Neural crest cell (in vitro differentiated cells): ENCODE measurements at places on chromosomes 7 and 10.

GRCh38 chr7:155340071-155340531, 42.4 kb downstream of the INSIG1 start:
- no peak for DNase-seq

DNA sequence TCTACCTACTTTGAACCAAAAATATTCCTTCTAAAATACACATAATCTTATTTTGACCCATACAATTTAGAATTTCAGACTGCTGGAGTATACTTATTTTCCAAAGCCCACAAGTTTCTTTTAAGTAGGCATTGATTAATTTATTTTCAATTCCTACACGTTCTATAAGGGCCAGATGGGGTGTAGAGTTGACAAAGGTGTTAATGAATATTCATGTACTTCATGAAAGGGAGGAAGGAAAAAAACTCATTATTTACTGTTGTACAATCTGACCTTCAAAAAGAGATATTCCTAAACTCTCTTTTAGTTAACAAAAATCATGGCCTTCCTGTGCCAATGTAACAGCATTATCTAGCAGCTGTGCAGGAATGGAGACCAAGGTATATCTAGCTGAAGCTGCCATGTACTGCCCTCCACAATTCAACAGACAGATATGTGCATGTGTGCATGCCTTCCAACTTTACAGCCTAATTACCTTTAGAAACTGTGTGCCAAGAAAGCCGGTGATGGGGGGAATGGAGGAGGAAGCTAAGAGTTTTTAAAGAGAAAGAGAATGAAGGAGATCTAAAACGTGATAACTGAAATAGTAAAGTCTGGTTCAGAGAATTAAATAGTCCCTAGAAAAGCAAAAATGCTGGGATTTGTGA, 108.9 kb downstream of the UPF2 start:
- DNase-seq, result no peak

GRCh38 chr7:97471491-97471890, 260.4 kb upstream of the TAC1 start:
- DNase-seq, result no peak

GRCh38 chr10:90481326-90481923, 376.4 kb downstream of the HTR7 start:
- no peak for DNase-seq

DNA sequence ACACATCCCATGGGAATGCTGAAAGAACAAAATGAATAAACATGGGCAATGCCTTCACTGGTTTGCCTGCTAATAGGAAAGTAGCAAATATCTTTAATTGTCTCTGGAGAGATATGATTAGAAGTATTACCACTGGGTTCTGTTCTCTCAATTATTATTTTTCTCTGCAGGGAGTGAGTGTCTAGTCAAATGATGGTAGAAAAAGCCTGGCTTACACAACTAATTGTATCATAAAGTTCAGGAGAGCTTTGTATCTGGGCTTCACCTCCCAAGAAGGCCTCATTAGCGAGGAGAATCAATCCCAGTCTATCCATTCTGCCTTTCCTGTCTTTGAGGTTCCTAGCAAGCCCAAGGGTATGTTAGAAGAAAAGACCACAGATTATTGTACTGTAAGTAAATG, at the start of gene OR2A14:
TSS of gene OR2A14 (plus strand) at position 301 of the 400 bp plus-strand sequence. CDS start 5,937 bp downstream, outside the sequence.
- DNase-seq, result no peak

GRCh38 chr10:26621889-26622711, 75.4 kb upstream of the PDSS1 start:
- DNase-seq, result peak; percentile 6

GRCh38 chr7:6161463-6162330, 110.7 kb downstream of the CYTH3 start:
- no peak for DNase-seq

GRCh38 chr7:32892521-32893206, 1.1 kb upstream of the KBTBD2 start:
- DNase-seq, result peak; percentile 40

- no peak for DNase-seq
Observed at GRCh38 chr7:90345595-90346335, 751 bp upstream of the GTPBP10 start.

DNA sequence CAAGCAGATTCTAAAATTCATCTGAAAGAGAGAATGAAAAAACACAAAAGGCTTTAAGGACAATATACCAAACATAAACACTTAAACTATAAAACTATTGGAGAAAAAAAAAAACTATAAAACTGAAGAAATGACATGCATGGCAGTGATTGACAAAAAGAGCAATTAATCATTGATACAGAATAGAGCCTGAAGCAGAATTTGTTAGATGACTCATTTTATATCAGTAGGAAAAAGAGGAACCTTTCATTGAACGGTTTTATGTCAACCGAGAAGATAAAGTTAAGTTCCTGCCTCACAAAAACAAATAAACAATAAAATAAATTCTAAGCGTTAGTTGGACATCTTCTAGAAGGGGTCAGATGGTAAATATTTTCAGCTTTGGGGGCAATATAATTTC, 23.3 kb downstream of the NPY start:
- no peak for DNase-seq

- DNase-seq, result peak; percentile 12
Observed at GRCh38 chr7:10889266-10889898, 84.3 kb upstream of the PHF14 start.

DNA sequence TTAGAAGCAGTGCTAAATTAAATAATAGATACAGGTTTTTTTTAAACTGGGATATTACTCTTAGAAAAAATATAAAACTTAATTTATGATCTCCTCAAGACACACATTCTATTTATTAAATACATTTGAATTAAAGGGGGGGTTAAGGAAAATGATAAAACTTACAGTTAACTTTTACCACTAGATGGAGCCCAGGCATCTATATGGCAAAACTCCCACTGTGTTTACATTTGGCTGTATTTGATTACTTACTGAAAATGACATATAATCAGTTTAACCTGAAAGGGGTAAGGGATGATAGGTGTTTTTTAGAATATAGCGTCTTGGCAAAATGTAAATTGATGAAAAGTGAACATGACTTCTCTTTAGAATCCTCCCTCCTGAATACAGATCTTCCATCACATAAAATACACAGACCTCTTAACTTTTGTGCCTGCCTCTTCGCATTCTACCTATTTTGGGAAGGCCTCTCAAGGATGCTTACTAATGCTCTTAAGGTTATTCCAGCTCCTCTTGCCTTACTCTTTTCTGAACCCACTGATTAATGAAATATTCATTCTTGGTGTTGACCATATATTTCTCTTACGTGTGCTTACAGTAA, 235.7 kb downstream of the AGMO start:
- no peak for DNase-seq

DNA sequence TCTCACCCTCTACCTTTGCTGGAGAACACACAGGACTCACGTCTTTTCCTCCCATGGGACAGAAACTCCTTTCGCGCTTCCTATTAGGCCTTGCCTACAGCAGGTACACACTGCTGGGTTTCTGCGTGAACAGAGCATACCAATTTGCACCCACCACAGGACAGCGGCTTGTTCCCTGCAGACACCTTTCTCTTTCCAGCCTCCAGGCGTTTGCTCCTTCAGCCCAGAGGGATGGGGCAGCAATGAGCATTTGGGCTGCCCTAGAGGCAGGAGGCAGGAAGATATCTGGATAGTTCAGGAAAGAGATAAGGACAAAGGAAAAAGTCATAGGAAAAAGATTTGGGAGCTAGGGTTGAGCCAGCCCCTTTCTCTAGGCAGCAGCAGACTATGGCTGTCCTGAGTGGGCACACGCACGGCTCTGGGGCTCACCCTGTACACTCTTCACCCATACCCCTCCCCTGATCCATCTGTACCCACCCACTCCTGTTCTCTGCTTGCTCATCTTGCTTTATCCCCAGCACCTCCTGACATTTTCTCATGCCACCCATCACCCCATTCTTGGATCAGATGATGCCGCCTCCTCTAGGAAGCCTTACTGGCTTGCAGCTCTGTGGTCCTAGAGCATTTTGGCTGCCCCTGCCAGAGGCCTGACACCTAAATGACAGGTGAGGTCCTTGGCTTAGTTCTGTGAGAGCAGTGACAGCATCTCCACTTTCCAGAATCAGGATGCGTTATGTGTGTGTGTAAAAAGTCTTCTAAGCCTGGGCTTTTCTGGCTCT, 40.7 kb upstream of the SPDYE3 start:
- DNase-seq, result no peak

DNA sequence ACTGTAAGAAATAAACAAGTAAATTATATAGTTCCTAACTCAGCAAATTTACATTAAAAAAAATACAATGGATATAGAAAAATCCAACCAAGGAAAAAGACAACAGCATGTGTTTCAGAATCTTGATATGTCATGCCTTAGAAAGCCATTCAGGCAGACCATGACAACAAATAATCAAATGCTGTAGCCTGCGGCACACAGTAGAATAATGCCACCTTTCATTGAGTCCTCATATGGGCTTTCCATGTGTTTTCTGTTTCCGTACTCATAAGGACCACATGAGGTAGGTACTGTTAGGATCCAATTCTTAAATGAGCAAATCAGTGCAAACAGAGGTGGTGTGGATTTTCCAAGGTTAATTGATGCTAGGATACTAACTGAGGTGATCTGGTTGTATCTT, 138.6 kb downstream of the CUBN start:
- no peak for DNase-seq

DNA sequence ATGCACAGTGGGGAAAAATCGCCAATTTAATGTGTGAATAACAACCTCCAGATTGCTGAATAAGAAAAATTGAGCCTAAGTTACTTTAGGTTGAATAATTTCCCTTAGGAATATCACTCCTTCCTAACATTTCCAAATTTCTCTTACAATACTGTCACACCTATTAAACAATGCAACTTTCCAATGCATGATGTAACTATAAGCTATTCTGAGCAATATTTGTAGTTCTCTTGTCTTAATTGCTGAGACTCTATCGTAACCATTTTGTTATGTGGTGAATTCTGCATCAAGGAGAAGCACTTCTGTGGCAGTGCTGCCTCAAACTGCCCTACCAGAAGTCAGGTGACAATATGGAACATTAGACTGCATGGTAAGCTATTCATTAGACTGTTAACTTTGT, 386.7 kb upstream of the LRRN3 start:
- no peak for DNase-seq

- DNase-seq, result no peak
Observed at GRCh38 chr7:121753944-121754343, 119.0 kb upstream of the PTPRZ1 start.

DNA sequence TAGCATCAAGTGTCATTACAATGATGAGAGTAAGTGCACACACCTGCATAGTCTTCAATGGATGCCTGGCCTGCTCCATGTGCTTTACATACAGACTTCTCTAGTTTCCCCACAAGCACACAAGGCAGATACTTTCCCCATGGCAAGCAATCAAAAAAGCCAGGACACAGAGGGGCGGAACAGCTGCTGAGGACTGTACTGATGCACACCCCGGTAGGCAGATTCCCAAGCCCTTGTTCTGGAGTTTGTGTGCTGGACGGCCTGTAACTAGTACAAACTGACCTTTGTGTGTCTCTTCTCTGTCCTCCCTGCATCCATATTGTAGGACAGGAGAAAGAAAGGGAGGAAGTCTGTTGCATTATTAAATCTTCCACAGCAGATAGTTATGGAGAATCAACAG, 25.8 kb downstream of the UBE2D4 start:
- no peak for DNase-seq

- DNase-seq, result no peak
Observed at GRCh38 chr10:22133749-22134624, 83.8 kb downstream of the EBLN1 start.

DNA sequence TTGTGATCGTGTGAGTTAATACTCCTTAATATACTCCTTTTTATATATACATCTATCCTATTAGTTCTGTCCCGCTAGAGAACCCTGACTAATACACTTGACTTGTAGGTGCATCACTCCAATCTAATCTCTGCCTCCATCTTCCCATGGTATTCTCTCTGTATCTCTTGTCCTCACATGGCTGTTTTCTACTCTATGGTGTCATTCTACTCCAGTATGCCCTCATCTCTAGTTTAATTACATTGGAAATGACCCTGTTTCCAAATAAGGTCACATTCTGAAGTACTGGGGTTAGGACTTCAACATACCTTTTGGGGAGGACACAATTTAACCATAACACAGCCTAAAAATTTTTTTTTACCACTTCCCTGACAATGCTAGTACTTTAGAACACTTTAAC, 25.8 kb upstream of the TNKS2 start:
- DNase-seq, result no peak

- DNase-seq, result no peak
Observed at GRCh38 chr7:191105-191980, 1.0 kb upstream of the FAM20C start.

DNA sequence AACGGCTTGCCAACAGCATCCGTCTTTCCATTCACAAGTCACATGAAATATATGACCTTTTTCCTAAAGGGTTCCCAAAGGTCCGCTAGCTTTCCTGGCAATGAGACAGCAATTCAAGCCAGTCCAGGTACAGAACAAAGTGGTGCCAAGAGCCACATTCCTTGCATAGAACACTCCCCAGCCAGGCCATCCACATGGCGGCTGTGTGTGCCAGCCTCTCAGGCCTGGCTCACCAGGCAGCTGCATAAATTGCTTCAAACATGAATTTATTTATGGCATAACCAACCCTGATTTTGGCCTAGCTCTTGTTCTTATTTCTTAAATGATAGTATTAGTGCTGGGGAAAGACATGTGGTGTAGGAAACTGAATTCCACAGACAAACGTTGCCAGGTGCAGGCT, 63.7 kb upstream of the CREB5 start:
- no peak for DNase-seq

- DNase-seq, result no peak
Observed at GRCh38 chr10:34288634-34289033, 526.5 kb downstream of the PARD3 start.

GRCh38 chr10:133358162-133358924, 524 bp upstream of the FUOM start:
- DNase-seq, result no peak

GRCh38 chr7:107953265-107953923, 49.6 kb downstream of the LAMB1 start:
- no peak for DNase-seq

DNA sequence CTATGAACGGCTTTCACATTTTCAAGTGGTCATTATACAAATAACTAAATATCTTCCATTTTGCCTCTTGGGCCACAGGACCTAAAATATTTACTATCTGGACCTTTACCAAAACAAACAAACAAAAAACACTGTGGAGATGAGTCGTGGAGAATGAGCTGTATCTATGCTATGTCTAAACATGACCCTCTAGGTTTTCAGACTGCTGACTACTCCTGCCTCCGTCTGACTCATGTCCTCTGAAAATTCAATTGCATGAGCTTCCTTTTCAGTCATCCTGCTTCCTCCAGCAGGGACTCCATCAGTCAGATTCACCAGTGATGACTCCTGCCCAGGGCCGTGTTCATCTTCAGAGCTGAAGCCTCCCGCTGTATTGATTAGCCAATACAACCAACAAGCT, 96.8 kb downstream of the COL28A1 start:
- no peak for DNase-seq

DNA sequence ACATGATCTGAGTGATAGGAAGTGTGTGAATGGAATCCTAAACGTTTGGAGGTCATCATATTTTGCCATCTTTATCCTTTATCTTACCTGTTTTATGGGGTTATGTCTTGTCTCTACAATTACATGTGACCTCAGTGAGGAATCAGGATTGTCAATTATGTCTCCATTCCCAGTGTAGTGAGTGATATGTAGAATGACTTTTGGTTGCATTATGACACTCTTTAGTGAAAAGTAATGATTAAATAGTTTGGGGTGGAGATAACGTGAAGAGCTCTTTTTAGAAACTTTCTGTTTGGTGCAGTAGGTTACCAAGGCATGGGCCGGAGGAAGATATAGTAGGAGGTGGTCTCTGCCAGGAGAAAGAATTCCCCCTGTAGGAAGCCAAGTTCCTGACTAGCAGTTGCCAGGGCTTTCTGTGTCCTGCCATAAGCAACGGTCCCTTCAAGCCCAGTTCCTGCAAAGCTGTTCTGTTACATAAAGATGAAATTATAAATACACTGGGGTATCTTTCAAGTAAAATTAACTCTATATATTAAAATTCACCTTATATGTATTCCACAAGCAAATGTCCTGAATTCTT, 228.2 kb downstream of the NSUN6 start:
- no peak for DNase-seq
